ENCODE measurements at places on chromosomes 3 and 15.

GRCh38 chr15:59330649-59331048, 42.0 kb downstream of the MYO1E start:
- DNase-seq, result no peak

- no peak for DNase-seq
These were observed 1325.3 kb downstream of the SI start for GRCh38 chr3:163753033-163753432.

- no peak for DNase-seq
These were observed 210.3 kb upstream of the STT3B start for GRCh38 chr3:31322460-31322859.

- no peak for DNase-seq
These were observed 82.8 kb downstream of the RORA start for GRCh38 chr15:61146091-61146930.

GRCh38 chr3:160008961-160009360, 20.3 kb downstream of the IL12A start:
- no peak for DNase-seq

GRCh38 chr3:24151594-24151993, 206.5 kb downstream of the NR1D2 start:
- no peak for DNase-seq

DNA sequence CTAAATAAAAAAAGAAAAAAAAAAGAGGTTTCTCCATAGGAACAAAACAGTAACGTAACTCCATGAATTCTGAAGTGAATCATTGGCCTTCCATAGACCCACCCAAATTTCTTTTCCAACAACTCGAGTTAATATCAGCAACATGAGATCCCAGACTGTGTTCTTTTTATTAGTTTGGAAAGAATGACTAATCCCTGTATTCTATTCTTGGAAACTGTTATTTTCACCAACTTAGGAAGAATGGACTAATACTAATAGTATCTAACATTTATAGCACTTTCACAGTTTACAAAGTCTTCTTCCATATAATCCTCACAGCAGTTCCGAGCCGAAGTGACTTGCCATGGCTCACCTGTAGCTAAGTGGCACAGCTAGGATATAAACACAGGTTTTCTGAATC, 72.7 kb upstream of the SLC4A7 start:
- no peak for DNase-seq
